ENCODE measurements at places on chromosomes 2 and 18. TPM values are rescaled to one million over a fixed set of nuclear protein-coding genes. Genes with fewer than 3 reads are reported as not detected.

Gene SERPINB12
- not detected for total RNA-seq

DNA sequence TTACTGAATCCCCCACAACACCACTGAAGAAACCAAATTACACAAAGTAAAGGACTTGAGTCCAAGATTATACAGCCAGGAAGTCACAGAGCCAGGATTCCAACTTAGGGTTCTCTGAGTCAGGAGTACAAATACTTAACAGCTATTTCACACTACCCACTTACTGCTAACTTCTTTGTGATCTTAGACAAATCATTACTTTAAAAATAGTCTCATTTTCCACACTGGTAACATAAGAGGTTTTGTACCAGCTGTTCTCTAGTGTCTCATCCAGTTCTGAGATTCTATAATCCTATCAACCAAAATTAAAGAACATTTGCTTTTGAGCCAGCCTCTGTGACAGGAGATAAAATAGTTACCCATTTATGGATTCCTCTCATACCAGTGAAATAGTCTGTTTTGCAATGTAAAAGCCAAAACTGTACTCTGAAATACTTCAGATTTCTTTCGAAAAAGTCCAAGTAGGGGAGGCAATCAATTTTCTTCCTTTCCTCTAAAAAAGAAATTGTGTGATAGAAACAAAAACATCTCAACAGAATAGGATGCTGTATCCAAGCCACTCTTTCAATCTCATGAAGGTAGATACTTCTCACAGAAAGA, 157.6 kb downstream of the LRATD1 start:
- H3K4me3 ChIP-seq, result no peak overlapping the region
- no peaks in the 10 kb centered on the region for H3K4me1 ChIP-seq
- H3K27ac ChIP-seq, result no peak overlapping the region
- H3K36me3 ChIP-seq, result no peaks in the 10 kb centered on the region
- no peaks in the 10 kb centered on the region for H3K27me3 ChIP-seq

DNA sequence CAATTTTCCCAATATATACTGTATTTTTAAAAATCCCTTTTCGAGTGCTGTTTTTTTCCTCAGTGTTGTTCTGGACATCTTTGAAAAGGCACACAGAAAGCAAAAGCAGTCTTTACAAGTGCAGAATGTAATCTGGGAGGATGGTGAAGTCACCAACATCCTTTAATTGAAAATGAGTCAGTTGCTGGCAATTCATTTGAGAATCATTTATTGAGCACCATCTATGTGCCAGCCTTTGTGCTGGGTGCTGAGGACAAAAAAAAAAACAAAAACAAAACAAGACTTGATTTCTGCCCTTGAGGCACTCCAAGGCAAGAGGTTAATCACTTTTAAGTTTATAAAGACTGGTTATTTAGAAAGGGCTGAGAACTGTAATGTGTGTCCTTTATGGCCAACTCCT, 46.7 kb upstream of the ACVR1 start:
- H3K27ac ChIP-seq, result no peak overlapping the region
- H3K27me3 ChIP-seq, result peaks cover 4% of the 10 kb centered on the region
- H3K36me3 ChIP-seq, result no peaks in the 10 kb centered on the region
- DNase-seq, result no peak

DNA sequence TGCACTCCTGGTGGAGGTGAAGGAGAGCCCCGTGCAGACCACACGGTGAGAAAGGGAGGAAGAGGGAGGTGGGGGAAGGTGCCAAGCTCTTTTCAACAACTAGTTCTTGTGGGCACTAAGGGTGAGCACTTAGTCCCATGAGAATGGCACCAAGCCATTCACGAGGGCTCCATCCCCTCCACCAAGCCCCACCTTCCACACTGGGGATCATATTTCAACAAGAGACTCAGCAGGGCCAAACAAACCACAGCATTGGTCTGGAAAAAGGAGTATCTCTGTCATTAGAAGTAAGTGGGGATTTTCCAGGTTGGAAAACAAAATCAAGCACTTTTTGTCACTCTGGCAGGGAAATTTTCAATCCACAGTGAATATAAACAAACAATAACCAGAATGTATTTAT, 38.4 kb downstream of the ZAP70 start:
- H3K4me1 ChIP-seq, result no peaks in the 10 kb centered on the region
- no peak for DNase-seq
- H3K27me3 ChIP-seq, result no peaks in the 10 kb centered on the region
- H3K36me3 ChIP-seq, result no peaks in the 10 kb centered on the region
- H3K27ac ChIP-seq, result no peak overlapping the region
- H3K4me3 ChIP-seq, result no peak overlapping the region

- H3K27me3 ChIP-seq, result no peaks in the 10 kb centered on the region
- H3K36me3 ChIP-seq, result no peaks in the 10 kb centered on the region
- peaks cover 20% of the 10 kb centered on the region for H3K4me1 ChIP-seq
- no peak overlapping the region for H3K27ac ChIP-seq
These were observed 36.9 kb upstream of the TANC1 start for GRCh38 chr2:158931572-158931971.

- no peaks in the 10 kb centered on the region for H3K4me1 ChIP-seq
- no peak overlapping the region for H3K4me3 ChIP-seq
- no peak for DNase-seq
- H3K36me3 ChIP-seq, result no peaks in the 10 kb centered on the region
These were observed 432.5 kb upstream of the LRRTM1 start for GRCh38 chr2:80737047-80737446.

GRCh38 chr2:3625186-3625585, 30.3 kb downstream of the COLEC11 start:
- H3K36me3 ChIP-seq, result no peaks in the 10 kb centered on the region
- H3K27me3 ChIP-seq, result peaks cover 2% of the 10 kb centered on the region
- no peak overlapping the region for H3K4me3 ChIP-seq
- no peak overlapping the region for H3K27ac ChIP-seq
- H3K4me1 ChIP-seq, result no peaks in the 10 kb centered on the region

DNA sequence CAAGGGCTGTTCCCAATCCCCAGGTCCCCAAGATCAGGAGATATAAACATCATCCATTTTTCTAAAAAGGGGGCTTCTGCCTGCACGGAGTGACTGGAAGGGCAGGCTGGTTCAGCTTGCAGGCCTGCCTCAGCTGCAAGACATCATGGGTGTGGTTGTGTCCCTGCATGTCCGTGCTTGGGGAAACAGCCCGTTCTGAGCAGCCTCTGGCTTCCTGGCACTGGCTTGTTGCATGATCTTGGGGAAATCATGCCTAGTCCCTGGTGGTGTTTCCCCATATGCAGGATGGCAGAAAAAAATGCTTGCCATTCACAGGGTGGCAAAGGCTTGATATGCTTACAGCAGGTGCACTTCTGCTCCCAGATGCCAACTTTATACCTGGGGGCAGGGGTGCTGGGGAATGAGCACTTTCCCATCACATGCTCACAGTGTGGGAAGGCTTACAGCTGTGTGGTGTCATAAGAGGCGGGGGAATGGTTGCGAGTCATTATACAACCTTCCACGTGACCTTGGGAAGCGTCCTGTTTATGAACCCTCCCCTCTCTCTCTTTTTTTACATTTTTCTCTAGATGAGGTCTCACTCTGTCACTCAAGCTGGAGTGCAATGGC, 7.2 kb downstream of the PCARE start:
- no peak for DNase-seq
- no peak overlapping the region for H3K4me3 ChIP-seq
- no peak overlapping the region for H3K27ac ChIP-seq
- no peaks in the 10 kb centered on the region for H3K4me1 ChIP-seq
- no peaks in the 10 kb centered on the region for H3K36me3 ChIP-seq

DNA sequence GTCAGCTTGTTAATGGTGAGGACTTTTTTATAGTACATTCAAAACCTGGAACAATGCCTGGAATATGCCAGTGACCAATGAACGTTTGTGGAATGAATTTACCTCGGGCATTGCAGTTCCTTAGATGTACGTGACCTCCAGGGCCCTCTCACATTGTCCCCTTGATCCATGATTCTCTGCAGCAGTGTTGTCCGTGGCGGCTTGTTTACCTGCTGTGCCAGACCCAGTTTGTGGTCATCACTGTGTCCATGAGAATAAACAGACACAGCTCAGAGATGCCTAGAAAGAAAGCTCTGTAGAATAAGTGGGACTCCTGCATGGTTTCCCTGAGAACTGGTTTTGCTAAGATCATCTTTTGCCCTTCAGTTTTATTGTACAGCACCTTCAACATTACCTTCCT, 1132.2 kb downstream of the DPP10 start:
- H3K4me3 ChIP-seq, result no peak overlapping the region
- no peaks in the 10 kb centered on the region for H3K27me3 ChIP-seq
- no peaks in the 10 kb centered on the region for H3K4me1 ChIP-seq
- no peaks in the 10 kb centered on the region for H3K36me3 ChIP-seq

Gene PJVK
- total RNA-seq, result 1.4 TPM

DNA sequence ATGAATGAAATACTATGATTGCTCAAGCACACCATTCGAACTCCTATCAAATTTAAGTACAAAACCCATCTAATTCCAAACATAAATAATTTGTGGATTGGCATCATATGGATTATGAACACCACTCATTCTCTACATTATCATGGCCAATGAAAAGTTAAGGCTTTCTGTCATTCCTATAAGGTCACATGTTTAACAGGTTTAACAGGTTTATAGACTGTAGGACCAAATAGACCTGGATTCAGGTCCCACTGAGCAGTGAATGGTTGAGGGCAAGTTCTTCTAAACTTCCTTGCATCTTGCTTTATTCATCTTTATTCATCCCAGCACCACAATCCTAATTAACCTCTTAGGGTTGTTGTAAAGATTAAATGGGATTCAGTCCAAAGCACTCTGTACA, 33.4 kb downstream of the FBXO36 start:
- H3K36me3 ChIP-seq, result no peaks in the 10 kb centered on the region
- no peak overlapping the region for H3K4me3 ChIP-seq
- H3K4me1 ChIP-seq, result no peaks in the 10 kb centered on the region
- H3K27ac ChIP-seq, result no peak overlapping the region
- H3K27me3 ChIP-seq, result no peaks in the 10 kb centered on the region
- no peak for DNase-seq

- H3K4me1 ChIP-seq, result no peaks in the 10 kb centered on the region
- peaks cover 2% of the 10 kb centered on the region for H3K27me3 ChIP-seq
- no peak overlapping the region for H3K27ac ChIP-seq
- H3K4me3 ChIP-seq, result no peak overlapping the region
- H3K36me3 ChIP-seq, result no peaks in the 10 kb centered on the region
These were observed 79.1 kb downstream of the TRABD2A start for GRCh38 chr2:84801811-84802210.

DNA sequence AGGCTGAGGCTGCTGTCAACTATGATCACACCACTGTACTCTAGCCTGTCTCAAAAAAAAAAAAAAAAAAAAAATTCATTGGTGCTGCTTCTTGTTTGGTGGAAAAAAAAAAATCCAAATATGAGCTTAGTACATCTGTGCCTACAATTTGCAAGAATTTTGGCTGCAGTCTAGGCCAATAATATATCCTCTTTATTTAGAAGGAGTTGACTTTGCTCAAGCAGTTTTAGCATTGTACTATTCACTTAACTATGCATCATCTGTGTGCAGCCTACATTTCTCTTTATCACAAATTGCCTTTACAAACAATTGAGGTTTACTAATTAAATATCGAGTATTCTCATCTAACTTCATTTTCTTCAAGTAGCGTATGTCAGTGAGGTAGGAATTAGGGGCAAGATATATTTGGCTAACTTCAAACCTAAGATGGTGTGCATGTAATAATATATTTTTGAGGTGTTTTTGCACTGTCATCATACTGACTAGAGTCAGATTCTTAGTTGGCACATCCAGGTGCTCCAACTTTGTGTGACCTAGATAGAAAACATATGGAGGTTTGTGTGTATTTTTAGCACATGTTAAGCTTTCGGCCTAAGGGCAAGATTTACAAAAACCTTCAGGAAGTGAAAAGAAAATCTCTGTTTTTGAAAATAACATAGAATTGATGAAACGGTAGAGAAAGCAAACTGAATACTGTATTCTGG, 51.8 kb downstream of the PMS1 start:
- H3K27me3 ChIP-seq, result no peaks in the 10 kb centered on the region
- H3K4me1 ChIP-seq, result no peaks in the 10 kb centered on the region
- no peak overlapping the region for H3K4me3 ChIP-seq
- no peak overlapping the region for H3K27ac ChIP-seq
- no peak for DNase-seq
